ENCODE measurements at places on chromosomes 12 and 14. TPM values are rescaled to one million over a fixed set of nuclear protein-coding genes. Genes with fewer than 3 reads are reported as not detected.

ANKLE2 gene
- 26.5 TPM for total RNA-seq

GRCh38 chr14:33103489-33103888 is 164.8 kb downstream of the NPAS3 start:
- H3K4me1 ChIP-seq: peaks cover 4% of the 10 kb centered on the region
- no peak overlapping the region for H3K4me3 ChIP-seq
- no peaks in the 10 kb centered on the region for H3K27me3 ChIP-seq
- no peak for DNase-seq
- no peaks in the 10 kb centered on the region for H3K36me3 ChIP-seq
- H3K27ac ChIP-seq: no peak overlapping the region

- no peaks in the 10 kb centered on the region for H3K36me3 ChIP-seq
- no peaks in the 10 kb centered on the region for H3K4me1 ChIP-seq
- no peak overlapping the region for H3K4me3 ChIP-seq
- H3K27ac ChIP-seq: no peak overlapping the region
- H3K27me3 ChIP-seq: no peaks in the 10 kb centered on the region
Measured at GRCh38 chr14:57981817-57982560, 116.1 kb upstream of the SLC35F4 start.

DNA sequence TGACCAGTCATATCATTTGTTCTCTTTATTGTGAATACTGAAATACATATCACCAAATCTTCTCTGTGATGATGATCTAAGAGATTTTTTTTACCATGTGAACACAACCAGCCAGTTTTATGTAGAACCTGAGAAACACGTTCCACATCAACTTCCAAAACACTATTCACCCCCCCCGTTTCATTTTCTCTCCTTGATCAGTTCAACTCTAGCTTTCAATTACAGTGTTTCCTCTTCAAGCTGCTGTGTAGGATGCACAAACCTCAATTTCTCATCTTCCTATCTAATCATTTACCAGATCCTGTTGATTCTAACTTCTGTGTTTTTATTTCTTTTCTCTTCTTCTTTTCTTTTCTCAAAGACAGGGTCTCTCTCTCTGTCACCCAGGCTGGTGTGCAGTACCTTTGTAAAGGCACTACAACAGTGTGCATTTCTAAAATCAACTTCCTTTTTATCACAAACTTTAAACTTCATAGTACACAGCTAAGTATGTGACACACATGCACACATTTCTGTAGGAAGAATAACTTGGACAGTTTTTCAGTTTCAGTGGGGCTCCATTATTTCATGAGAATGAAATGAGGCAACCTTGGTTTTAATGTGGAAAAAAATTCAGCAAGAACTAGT is 149.9 kb upstream of the FBXO33 start:
- no peak for DNase-seq
- H3K36me3 ChIP-seq: no peaks in the 10 kb centered on the region
- no peak overlapping the region for H3K4me3 ChIP-seq
- H3K27ac ChIP-seq: no peak overlapping the region

C12orf54 gene
- not detected for total RNA-seq

- H3K4me3 ChIP-seq: no peak overlapping the region
- no peaks in the 10 kb centered on the region for H3K36me3 ChIP-seq
- H3K4me1 ChIP-seq: no peaks in the 10 kb centered on the region
Measured at GRCh38 chr12:90045559-90045958, 336.9 kb upstream of the ATP2B1 start.

KRT71 gene
- total RNA-seq: not detected

GRCh38 chr12:114438635-114439256 is 32.8 kb upstream of the TBX5 start:
- H3K27me3 ChIP-seq: peaks cover 63% of the 10 kb centered on the region
- no peaks in the 10 kb centered on the region for H3K4me1 ChIP-seq
- H3K36me3 ChIP-seq: no peaks in the 10 kb centered on the region
- no peak overlapping the region for H3K4me3 ChIP-seq

DNA sequence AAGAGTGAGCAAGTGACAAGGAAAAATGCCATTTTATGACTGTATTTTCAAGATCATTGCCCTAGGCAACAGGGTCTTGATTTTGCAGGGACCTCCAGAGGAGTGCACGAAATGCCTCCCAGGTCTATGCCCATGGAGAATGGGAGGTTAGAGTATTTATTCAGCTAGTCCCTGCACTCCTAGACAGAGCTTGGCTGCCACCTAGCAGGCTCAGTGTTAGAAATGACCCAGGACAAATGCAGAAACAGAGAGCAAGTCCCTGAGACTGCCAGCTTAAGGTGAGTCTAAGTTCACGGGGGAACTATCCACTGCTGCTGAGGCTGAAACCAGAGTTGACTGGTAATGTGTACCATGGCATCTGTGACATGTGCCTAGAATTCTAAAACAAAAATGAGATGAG is 506.4 kb downstream of the MED13L start:
- no peaks in the 10 kb centered on the region for H3K27me3 ChIP-seq
- no peak overlapping the region for H3K4me3 ChIP-seq

- no peaks in the 10 kb centered on the region for H3K27me3 ChIP-seq
- H3K4me3 ChIP-seq: no peak overlapping the region
- H3K36me3 ChIP-seq: no peaks in the 10 kb centered on the region
- H3K4me1 ChIP-seq: peaks cover 50% of the 10 kb centered on the region
Measured at GRCh38 chr14:61257469-61258057, 23.6 kb downstream of the TMEM30B start.

DNA sequence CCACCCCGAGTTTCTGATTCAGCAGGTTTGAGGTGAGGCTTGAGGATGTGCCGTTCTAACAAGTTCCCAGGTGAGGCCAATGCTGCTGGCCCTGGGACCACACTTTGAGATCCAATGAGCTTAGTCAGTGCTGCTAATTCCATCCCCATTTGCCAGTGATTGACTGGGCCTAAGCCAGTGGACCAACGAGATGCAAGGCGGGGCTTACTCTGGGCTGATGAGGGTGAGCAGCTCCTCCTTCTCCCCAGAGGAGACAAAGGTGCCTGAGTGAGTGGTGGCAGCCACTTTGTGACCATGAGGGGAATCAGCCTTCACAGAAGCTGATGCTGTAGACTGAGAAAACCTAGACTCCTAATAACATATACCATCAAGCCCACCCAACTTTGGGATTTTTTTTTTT is 23.1 kb upstream of the HNF1A start:
- no peak for DNase-seq
- H3K4me3 ChIP-seq: no peak overlapping the region
- H3K27me3 ChIP-seq: no peaks in the 10 kb centered on the region
- no peaks in the 10 kb centered on the region for H3K4me1 ChIP-seq

DNA sequence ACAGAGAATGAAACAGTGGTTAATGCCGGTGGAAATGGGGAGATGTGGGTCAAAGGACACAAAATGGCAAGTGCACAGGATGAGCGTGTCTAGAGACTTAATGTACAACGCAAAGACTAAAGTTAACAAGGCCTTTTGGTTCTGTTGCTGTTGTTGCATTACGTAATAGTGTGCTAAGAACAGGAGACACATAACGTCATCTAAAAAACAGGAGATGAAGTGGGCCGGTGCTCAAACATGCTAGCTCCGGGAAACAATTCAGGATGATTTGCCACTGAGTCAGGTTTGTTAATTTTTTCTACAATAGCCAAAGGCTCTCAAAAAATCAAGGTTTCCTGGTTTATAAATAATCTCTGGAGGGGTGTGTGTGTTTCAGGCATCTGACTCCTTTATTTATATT is 55.5 kb downstream of the ETV6 start:
- no peaks in the 10 kb centered on the region for H3K27me3 ChIP-seq
- no peaks in the 10 kb centered on the region for H3K36me3 ChIP-seq
- H3K4me3 ChIP-seq: no peak overlapping the region
- H3K27ac ChIP-seq: peak overlapping the region; percentile 15
- DNase-seq: no peak

DNA sequence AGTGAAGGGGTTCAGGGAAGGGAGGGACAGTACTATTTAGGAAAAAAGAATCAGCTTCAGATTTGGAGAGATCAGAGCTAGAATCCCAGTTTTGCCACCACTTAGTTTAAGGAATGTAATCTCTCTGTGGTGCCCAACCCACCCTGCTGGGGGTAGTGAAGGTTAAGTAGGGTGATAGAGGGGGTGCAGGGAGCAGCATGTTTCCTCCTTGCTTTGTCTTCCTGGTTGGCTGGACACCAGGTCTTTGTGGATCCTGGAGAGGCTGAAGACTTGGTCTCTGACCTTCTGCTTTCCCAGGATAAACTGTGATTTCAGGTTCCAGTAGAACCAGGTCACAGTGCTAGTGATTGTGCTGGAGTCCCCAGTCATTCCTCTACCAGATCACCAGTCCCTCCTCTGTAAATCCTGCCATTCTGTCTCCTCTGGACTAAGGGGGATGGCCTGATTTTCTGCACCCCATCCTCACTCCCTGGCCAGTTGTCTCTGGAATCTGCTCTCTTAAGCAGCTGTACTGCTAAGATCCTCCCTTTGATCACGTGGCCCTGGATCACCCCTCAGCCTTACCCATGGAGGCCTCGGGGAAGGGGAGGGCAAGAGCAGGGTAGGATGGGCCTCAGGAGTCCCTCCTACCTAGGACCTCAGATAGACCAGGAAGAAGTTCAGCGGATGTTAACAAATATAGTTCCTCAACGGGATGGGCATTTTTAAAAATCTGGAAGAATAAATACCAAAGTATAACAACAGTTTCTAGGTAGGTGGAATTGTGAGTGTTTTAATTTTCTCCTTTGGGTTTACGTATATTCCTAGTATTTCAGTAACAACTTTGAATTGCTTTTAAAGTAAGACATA is 3.1 kb downstream of the MAP3K12 start:
- peak overlapping the region; percentile 25 for H3K27ac ChIP-seq
- no peaks in the 10 kb centered on the region for H3K36me3 ChIP-seq
- DNase-seq: no peak
- H3K4me1 ChIP-seq: peaks cover 5% of the 10 kb centered on the region

SLC2A14 gene
- total RNA-seq: 0.36 TPM

GRCh38 chr14:50714450-50715073 is 46.5 kb upstream of the SAV1 start:
- no peak for DNase-seq
- H3K4me1 ChIP-seq: no peaks in the 10 kb centered on the region
- no peak overlapping the region for H3K27ac ChIP-seq
- no peak overlapping the region for H3K4me3 ChIP-seq

SPIC gene
- not detected for total RNA-seq

- no peaks in the 10 kb centered on the region for H3K36me3 ChIP-seq
- H3K4me3 ChIP-seq: no peak overlapping the region
- no peaks in the 10 kb centered on the region for H3K27me3 ChIP-seq
- no peaks in the 10 kb centered on the region for H3K4me1 ChIP-seq
Measured at GRCh38 chr14:37972941-37973887, 234.5 kb upstream of the SSTR1 start.

GRCh38 chr12:53768976-53769375 is 17.2 kb upstream of the CISTR start:
- H3K4me1 ChIP-seq: no peaks in the 10 kb centered on the region
- no peak overlapping the region for H3K27ac ChIP-seq
- peaks cover 26% of the 10 kb centered on the region for H3K27me3 ChIP-seq
- no peak for DNase-seq
- H3K4me3 ChIP-seq: no peak overlapping the region

DNA sequence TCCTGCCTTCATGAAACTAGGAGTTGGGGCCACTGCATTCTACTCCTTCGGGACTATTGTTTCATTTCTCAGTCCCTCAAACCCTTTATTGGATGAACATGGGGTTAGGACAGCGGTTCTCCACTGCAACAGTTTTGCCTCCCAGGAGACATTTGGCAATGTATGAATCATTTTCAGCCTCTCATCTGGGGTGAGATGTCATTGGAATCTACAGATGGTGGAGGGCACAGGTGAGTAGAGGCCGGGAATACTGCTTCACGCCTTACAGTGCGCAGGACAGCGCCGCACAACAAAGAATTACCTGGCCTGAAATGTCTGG is 649 bp upstream of the GNPNAT1 start:
- H3K36me3 ChIP-seq: no peaks in the 10 kb centered on the region
- DNase-seq: no peak
- H3K27me3 ChIP-seq: no peaks in the 10 kb centered on the region
- peak overlapping the region; percentile 87 for H3K27ac ChIP-seq
- H3K4me1 ChIP-seq: peaks cover 9% of the 10 kb centered on the region

DNA sequence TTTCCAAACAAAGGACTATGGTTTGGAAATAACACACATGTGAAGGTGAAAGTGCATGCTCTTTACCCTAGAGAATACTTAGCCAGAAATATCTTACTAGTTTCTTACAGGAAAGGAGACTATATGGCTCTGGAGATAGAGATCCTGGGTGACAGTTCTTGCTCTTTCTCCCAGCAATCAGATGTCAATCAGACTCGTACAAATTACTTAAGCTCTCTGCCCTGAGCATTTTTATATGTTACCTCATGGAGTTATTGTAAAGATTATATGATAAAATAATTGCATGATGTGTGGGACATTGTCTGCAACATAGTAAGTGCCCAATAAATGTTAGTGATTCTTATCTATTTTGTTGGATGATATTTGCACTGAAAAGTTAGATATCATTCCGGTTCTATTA is 76.8 kb downstream of the FAR2 start:
- no peak for DNase-seq
- H3K4me3 ChIP-seq: no peak overlapping the region
- H3K27me3 ChIP-seq: no peaks in the 10 kb centered on the region
- H3K36me3 ChIP-seq: no peaks in the 10 kb centered on the region
- H3K4me1 ChIP-seq: no peaks in the 10 kb centered on the region

GRCh38 chr14:69615121-69615495 is 3.7 kb downstream of the SUSD6 start:
- DNase-seq: no peak
- H3K36me3 ChIP-seq: peaks cover 2% of the 10 kb centered on the region
- H3K27ac ChIP-seq: peak overlapping the region; percentile 97
- H3K4me1 ChIP-seq: peaks cover 74% of the 10 kb centered on the region

DNA sequence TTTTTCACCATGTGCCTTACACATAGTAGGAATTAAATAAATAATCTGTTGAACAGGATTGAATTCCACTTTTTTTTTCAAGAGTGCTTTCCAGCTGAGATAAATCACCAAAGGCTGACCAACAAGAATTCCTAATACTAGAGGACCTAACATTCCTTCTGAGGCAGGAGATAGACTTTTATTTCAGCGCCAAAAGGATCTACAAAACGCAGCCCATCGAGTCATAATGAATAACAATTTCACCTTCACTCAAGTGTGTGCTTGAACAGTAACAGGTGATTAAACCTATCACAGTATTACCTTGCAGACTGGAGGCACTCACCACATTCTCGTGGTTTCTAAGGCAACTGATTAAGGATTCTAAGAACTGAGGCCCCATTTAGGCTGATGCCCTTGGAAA is 224.3 kb upstream of the ATP2B1 start:
- H3K36me3 ChIP-seq: no peaks in the 10 kb centered on the region
- no peaks in the 10 kb centered on the region for H3K27me3 ChIP-seq
- H3K4me3 ChIP-seq: no peak overlapping the region
- H3K4me1 ChIP-seq: no peaks in the 10 kb centered on the region
- no peak overlapping the region for H3K27ac ChIP-seq
- DNase-seq: no peak

DNA sequence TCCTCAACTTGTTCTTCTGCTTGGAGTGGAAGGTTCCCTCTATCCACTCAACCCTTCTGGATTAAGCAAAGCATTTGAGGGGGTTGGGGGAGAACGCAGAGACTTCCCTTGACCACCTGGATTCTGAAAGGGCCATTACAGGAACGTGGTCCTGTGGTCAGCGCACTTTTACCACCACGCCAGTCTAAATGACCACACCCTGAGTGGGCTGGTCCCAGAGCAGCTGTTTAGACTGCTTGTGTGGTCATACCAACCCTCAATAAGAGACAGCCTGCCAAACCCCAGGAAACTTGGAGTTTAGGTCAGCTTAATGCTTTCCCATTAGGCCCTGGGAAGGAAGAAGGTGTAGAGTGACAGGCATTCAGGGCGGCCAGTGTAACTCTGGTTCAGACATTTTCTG is 165.5 kb upstream of the ATP2B1 start:
- no peak overlapping the region for H3K27ac ChIP-seq
- no peaks in the 10 kb centered on the region for H3K4me1 ChIP-seq
- DNase-seq: no peak
- no peaks in the 10 kb centered on the region for H3K27me3 ChIP-seq
- no peaks in the 10 kb centered on the region for H3K36me3 ChIP-seq

All from psoas muscle (tissue), 8 donors.